Lung (tissue), 17 donors: ENCODE measurements at places on chromosomes 2 and 18. TPM values are rescaled to one million over a fixed set of nuclear protein-coding genes. Genes with fewer than 3 reads are reported as not detected.

The CYP27C1 gene
- total RNA-seq = 0.06 TPM

The NPHP1 gene
- 15.1 TPM for total RNA-seq

The NLRC4 gene
- total RNA-seq = 3.8 TPM

The PSMG2 gene
- 60.7 TPM for total RNA-seq

The PRKAG3 gene
- not detected for total RNA-seq

The CHRNG gene
- not detected for total RNA-seq

The GPR45 gene
- total RNA-seq = not detected

The SLC19A3 gene
- total RNA-seq = 28.1 TPM

The MGAT5 gene
- total RNA-seq = 48.0 TPM

The UGT1A3 gene
- not detected for total RNA-seq

The RIT2 gene
- total RNA-seq = not detected

The FOXD4L1 gene
- not detected for total RNA-seq

The ALLC gene
- total RNA-seq = not detected

The SP9 gene
- not detected for total RNA-seq

The CDH2 gene
- total RNA-seq = 5.0 TPM

The OR6B2 gene
- not detected for total RNA-seq

The PLGLB2 gene
- 0.61 TPM for total RNA-seq

The RFX8 gene
- total RNA-seq = 0.58 TPM

The FHL2 gene
- 6.8 TPM for total RNA-seq

The SAP130 gene
- 6.9 TPM for total RNA-seq

The AMER3 gene
- total RNA-seq = 0.74 TPM

The TXNDC2 gene
- total RNA-seq = 0.12 TPM

The COL4A3 gene
- total RNA-seq = 21.1 TPM

The MC5R gene
- not detected for total RNA-seq

The POTEC gene
- total RNA-seq = not detected

The IL37 gene
- total RNA-seq = not detected

The VIT gene
- total RNA-seq = 0.46 TPM

The AQP4 gene
- 490 TPM for total RNA-seq

The ST6GAL2 gene
- 0.95 TPM for total RNA-seq

The IL36G gene
- total RNA-seq = not detected
